ENCODE measurements at places on chromosomes 3 and 15.

- no peak for DNase-seq
Observed at GRCh38 chr15:97981058-97981457, 20.6 kb downstream of the ARRDC4 start.

DNA sequence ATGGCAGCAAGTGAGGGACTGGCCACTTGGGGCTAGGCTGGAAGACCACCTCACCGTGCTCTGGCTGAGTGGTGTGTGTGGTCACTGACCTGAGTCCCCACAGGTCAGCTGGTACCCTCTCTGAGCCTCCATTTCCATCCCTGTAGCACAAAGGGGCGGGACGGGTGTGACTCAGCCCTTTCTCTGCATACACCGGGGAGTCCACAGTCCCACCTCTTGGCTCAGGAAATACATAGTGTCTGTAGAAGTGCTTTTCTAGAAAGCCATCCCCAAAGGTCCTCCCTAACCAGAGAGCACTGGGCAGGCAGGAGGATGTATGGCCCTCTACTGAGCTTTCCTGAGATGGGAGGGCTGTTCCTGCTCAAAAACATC lies 27.2 kb downstream of the WNT7A start:
- DNase-seq = no peak

GRCh38 chr3:50155891-50156290 lies 767 bp downstream of the SEMA3F start:
- no peak for DNase-seq

- DNase-seq = no peak
Observed at GRCh38 chr3:154040283-154040682, 80.9 kb upstream of the ARHGEF26 start.
